ENCODE measurements at places on chromosomes 16 and 17.

- DNase-seq: no peak
Measured at GRCh38 chr16:11141409-11142260, 114.4 kb downstream of the SOCS1 start.

- DNase-seq: no peak
Measured at GRCh38 chr17:10803830-10804475, at the start of gene TMEM238L. TSS of gene TMEM238L (minus strand) at chr17:10804099. CDS start at chr17:10803963, 136 bp downstream.

DNA sequence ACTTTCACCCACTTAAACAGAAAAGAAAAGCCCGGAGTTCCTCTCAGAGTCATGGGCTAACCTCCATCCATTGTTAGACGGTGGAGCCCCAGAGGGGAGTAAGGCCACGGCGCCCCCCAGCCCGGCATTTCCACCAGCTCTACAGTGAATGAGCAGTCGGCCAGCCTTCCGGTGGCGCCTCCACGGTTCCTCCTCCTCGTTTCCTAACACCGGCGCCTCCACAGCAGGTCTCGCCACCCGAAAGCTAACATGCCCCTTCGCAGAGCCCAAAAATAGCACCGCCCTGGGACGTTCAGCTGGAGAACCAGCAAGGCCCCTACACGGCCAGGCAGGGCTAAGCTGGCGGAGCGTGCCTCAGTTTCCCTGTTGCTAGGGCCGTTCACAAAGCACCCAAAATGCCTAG lies 858 bp downstream of the MMD start:
- peak; percentile 19 for DNase-seq

DNA sequence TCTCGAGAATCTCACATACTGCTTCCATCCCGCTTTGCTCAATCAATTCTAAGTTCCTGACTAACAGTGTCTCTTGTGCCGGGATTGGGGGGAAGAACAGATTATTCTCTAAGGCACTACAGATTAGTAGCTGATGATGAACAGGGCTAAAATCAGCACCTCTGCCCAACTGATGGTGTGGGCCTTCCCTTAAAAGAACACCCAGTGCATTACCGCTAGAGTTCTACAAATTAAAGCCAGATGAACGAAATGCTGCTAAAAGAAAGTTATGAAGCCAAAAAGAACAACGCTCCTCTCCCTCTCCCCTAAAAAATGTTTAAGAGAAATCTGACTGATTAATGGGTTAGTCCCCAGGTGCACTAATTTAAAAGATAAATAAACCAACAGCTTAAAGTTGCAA lies 4.4 kb downstream of the CDC27 start:
- DNase-seq: no peak

DNA sequence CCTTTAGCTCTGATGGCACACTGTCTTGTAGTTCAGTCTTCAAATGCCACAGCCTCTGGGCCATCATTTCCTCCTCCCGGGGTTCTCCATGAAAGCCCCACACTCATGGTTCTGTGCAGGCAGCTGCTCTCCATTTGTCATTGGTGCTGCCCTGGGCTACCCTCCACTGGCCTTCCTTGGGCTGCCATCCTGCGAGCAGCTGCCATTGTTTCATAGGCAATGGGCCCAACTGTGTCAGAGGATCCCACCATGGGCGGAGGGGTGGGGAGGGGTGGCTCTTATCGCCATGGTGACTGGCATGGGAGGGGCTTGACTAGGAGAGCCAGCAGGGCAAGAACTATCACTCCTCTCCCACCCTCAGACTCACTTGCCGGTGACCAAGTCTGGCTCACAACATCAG lies 38.6 kb upstream of the BRD7 start:
- DNase-seq: no peak

DNA sequence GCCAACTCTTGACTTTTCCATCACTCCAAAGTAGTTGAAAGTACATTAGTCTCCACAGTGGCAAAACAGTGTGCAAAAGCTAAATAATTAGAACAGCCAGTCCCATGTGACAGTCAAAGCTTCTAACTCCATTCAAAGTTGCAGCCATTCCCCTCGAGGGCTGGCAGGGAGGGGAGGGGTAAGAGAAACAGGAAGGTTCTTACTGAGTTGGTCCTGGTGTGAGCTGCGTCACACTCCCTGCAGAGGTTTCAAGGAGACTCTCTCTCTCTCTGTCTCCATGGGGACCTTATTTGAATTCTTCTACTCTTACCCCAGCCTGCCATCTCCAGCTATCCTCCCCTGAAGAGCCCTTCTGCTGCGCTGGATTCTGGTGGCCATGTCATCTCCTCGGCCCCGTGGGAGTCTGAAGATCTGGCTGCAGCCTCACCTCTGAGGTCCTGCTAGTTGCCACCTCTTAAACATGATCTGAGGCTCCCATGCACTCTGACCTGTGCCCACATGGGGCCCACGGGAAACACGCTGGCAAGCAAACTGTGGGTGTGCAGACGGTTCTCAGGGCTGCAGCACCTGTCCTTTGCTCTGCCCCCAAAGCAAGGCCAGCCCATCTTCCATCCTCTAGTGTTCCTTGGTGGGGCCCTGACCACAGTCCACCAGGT lies 23.3 kb upstream of the STH start:
- DNase-seq: no peak

- no peak for DNase-seq
Measured at GRCh38 chr16:11370084-11370931, 25.0 kb downstream of the RMI2 start.

DNA sequence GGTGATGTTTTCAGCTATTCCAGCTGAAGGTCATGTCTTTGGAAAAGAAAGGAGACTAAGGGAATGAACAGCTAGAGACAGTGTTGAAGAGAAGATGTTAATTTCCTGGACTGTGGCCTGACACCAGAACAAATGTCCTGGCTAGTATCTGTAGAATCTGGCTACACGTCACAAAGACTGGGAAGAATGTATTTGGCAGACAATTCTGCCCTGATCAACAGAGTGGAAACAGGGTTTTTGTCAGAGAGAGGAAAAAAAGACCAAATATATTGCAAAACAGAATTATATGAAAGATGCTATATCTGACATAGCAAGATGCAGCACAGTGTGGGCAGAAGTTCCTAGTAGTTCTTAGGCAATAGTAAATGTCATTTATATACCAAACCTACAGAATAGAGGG lies 17.0 kb upstream of the ANKFN1 start:
- no peak for DNase-seq

GRCh38 chr16:15585956-15586355 lies 57.0 kb downstream of the MARF1 start:
- DNase-seq: no peak

GRCh38 chr17:80251966-80252365 lies 8.7 kb upstream of the RNF213 start:
- DNase-seq: no peak

DNA sequence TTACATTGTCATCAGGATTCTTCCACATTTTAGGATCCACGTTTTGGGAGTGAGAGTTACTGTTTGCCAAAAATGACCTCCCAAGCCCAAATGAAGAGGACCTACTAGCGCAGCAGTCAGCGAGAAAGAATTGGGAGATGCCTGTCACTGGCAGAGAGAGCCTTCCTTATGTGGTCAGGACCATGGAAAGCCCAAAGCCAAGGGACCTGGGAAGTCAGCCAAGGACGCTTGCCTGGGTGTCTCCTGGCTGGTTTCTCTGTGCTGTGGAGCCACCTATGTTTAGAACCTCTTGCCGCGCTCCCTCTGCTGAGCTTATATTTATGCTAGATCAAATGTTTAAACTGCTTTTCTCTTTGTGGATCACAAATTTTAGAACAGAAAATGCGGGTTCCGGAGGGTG lies 24.9 kb upstream of the RHBDL3 start:
- no peak for DNase-seq

DNA sequence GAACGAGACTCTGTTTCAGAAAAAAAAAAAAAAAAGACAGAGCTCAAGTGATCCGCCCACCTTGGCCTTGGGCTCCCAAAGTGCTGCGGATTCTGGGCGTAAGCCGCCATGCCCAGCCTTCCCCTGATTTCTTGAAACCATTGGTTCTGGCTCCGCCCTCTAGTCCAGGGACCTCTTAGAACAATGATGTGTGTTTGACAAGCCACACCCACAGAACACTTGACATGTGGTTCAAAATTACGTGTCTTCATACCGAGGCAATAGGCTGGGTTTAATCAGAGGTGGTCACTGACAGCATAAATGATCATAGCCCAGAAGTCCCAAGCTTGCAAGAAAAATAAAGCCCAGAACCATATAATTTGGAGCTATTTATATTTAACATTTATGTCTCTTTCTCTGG lies 23.0 kb downstream of the KNOP1 start:
- DNase-seq: no peak

- DNase-seq: no peak
Measured at GRCh38 chr17:82105417-82105881, 7.4 kb upstream of the FASN start.

DNA sequence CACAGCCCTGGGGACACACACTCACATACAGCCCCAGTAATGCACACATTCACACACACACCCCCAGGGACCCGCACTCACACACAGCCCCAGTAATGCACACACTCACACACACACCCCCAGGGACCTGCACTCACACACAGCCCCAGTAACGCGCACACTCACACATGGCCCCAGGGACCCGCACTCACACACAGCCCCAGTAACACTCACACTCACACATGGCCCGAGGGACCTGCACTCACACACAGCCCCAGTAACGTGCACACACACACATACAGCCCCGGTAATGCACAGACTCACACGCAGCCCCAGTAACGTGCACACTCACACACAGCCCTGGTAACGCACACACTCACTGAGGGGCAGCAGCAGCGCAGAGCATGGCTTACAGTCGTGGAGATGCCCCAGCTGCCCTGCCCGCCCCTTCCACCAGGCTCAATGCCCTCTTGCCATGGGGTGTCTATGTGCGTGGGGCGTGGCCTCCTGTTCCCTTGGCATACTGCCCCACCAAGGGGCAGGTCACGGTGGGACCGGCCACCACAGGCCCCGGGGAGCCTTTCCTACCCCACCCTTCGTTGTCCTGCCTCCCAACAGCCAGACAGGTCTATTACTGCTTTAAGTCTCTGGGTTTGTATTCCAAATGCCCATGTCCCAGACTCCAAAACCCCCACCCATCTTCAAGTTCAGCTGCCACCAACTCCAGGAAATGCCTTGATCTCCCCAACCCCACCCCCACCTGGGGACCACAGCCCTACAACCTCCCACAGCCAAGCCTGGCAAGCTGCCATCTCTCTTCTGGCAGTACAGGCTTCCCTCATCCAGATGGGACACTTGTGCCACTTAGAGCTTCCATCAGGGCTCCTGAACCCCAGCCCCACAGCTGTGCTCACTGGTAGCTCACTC lies 2.7 kb downstream of the CCDC102A start:
- no peak for DNase-seq

- DNase-seq: no peak
Measured at GRCh38 chr16:18841833-18842525, 40.6 kb upstream of the ARL6IP1 start.
